ENCODE measurements at places on chromosomes 16 and 17.

GRCh38 chr16:50461400-50461760, 86.8 kb upstream of the NKD1 start:
- DNase-seq, result no peak

DNA sequence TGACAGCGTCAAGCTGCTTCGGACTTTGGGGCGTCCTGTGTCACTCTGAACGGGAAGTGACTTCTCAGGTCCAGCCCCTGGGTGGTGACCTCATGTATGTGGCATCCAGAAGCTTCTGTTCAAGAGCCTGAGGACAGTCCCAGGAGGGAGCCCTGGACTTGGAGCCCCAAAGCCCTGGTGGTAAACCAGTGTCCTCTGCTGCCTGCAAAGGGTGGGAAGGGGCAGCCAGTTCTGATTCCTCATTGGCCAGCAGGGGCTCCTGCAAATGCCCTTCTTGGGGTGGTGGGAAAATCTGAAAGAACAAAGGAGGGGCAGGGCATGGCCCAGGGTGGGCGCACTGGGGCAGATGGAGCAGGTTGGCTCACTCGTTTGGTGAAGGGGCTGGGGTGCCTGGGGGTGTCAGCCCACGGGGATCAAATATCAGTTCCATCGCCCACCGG, 1.6 kb downstream of the OSGIN1 start:
- no peak for DNase-seq

DNA sequence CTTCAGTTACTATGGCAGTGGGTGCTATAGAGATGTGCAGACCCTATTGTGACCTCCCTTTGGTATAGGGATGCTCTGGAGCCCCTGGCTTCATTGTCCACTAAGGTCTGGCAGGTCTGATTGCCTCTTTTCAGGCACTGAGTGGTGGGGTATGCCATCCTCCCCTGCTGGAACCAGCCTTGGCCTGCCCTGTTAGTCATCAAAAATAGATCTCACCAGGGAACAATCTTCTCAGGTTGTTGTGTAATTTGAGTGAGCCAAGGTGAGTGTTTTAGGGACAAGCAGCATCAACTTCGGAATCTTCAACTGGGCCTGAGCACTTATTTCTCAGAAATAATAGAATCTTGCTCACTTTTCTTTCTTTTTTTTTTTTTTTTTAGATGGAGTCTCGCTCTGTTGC, 19.6 kb downstream of the HMOX2 start:
- DNase-seq, result no peak

GRCh38 chr17:8057691-8058114, 18.8 kb downstream of the ALOX15B start:
- peak; percentile 91 for DNase-seq

GRCh38 chr17:39178536-39178935, 12.6 kb upstream of the ARL5C start:
- peak; percentile 53 for DNase-seq

- DNase-seq, result peak; percentile 25
These were observed 350.1 kb upstream of the KIF2B start for GRCh38 chr17:53472586-53472985.

DNA sequence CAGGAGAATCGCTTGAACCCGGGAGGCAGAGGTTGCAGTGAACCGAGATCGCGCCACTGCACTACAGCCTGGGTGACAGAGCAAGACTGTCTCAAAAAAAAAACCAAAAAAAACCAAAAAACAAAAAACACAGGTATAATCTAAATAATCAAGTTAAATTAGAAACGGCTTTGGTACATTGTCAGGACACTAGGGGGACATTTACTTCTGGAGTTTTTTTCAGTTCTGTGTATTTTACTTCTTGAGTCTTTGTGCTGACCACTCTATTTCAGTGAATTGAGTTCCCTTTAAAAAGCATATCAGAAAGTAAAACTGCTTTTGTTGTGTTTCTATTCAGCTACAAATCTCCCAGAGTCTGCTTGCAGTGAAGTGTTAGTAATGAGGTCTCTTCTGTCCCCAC, 36.3 kb downstream of the DHRS7B start:
- no peak for DNase-seq

- no peak for DNase-seq
These were observed 238.5 kb downstream of the ZFHX3 start for GRCh38 chr16:72809446-72809845.

Measured in amniotic epithelial cell (primary cell).